Stimulated activated CD8-positive, alpha-beta memory T cell treated with anti-CD3 and anti-CD28 coated beads, Interleukin-4, amount 100 ng/mL, for 48 hours (primary cell): ENCODE measurements at places on chromosomes 1 and 21.
A peak's percentile ranks its signal among the peaks of the same experiment; 100 is the strongest.

GRCh38 chr1:23908453-23909341 is 4.5 kb downstream of the CNR2 start:
- DNase-seq = no peak

GRCh38 chr1:63935553-63935952 is 161.7 kb downstream of the ROR1 start:
- no peak for DNase-seq

- DNase-seq = no peak
Measured at GRCh38 chr1:183953031-183953430, 84.5 kb downstream of the COLGALT2 start.

GRCh38 chr1:64523413-64524337 is 53.7 kb downstream of the CACHD1 start:
- no peak for DNase-seq

- DNase-seq = no peak
Measured at GRCh38 chr1:20712215-20712577, 5.6 kb downstream of the KIF17 start.

DNA sequence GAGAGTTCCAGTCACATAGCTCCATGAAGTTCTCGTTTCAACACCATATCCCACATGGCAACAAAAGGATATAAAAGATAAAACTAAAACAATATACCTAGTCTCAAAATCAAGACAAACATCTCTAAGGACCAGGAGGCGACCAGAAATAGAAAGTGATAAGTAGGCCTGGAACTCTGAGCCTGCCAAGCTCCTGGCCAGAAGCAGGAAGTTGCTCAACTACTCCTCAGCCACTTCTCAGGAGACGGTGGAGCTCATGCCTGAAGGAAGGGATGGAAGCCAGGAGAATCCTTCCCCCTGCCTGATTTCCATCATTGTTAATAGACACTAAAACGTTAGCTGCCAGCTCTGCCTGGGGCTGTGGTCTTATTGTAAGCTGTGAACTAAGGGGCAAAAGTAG is 94.7 kb downstream of the DISP1 start:
- no peak for DNase-seq

DNA sequence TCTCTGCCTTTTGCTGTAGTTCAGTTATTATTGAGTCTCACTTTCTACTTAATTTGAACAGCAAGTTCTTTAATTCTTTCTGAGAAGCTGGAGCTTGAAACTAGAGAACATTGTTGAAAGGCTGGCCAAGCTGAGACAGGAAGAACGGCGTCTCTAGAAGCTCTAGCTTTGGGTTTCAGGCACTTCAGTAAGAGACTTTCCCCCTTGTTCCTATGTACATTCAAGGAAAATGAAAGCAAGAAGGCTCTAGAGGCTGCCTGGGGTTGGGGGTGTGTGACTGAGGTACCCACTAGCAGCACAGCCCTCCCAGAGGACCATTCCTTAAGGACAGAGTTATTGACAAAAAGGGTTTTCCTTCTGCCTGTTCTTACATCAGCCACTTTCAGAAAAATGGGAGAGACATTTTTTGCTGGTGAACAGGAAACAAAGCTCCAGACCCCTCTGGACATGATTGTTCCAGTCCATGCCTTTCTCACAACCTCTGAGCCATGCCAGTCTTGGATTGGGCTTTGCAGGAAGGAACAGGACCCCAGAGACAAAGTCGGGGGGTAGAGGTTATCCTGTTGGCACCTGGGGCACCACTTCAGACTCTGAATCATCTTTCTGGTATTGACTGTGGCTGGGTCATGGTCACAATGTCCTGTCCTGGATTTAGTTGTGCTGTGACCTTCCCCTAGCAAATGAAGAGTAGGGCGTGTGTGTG is 63.1 kb downstream of the LAMC2 start:
- no peak for DNase-seq

DNA sequence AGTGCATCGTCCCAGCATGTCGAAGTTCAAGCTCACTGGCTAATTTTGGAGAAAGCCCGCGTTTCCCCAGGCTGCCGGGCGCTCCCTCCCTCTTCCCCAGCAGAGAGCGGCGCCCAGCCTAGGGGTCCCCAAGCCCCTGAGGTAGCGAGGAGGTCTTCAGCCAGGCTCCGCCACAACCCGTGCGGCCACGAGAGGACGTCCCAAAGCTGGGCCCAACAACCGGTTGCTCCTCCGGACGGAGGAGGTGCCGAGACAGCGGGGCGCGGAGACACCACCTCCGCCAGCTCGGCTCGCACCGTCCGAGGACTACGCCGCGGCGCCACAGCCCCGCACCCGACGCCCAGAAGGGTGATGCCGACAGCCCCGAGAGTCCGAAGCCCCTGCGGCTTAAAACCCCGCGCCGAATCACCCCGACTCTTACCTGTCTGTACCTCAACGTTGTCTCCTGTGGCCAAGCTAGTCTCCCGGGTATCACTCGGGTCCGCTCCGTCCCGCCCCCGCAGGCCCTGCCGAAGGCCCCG is at the start of gene DENND2C:
DENND2C (minus strand) TSS at position 488 of the 521 bp plus-strand sequence. CDS start 44,065 bp downstream, outside the sequence.
- DNase-seq = no peak

DNA sequence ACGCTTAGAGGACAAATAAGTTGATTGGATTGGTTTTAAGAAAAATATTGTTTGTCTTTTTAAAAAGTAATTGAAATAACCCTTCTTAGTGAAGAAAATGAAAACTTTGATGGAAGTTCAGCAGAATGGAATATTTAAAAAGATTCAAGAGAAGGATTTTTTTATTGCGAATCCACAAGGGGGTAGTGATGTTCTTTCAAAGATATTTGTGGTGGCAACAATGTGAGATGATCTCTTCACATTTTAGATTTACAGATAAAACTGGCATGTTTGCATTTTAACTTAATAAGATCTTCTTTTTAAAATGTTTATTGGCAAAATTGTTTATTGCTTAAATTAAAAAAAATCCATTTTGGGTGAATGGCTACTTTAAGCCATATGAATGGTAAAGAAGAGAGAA is 8.9 kb downstream of the CAMTA1 start:
- no peak for DNase-seq

GRCh38 chr1:34907487-34908090 is 21.9 kb downstream of the DLGAP3 start:
- no peak for DNase-seq

DNA sequence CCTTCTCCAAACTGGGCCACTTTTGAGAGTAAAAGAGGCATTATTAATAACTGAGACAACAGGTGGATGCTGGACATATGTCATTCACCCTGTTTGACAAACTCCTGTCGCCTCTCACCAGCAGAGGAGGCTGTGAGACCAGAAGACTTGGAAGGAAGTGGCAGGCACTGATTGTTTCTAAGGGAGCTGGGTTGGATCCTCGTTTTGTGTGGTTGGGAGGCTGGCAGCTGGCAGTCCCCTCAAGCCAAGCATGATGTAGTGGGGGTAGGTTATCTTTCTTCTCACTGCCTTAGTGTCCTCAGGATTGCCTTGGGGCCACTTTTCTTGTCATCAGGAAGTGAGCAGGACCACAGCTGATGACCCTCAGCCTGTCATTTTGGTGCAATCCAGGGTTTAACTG is 86.5 kb upstream of the KCNJ15 start:
- no peak for DNase-seq

DNA sequence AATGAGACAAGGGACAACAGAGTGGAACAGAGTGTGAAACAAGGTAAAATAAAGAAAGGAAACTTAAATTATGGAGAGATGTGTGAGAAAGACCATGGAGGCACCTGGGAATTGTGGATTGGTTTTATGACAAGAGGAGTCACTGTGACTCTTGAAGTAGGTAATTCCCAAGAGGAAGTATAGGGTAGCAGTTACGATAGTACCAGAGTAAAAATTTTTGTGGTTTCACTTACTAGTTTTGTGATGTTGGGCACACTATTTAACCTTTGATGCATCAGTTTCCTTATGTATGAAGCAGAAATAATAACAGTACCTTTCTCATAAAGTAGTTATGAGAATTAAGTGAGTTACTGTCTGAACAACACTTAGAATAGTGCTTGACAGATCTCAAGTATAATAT is 267.9 kb upstream of the DPYD start:
- no peak for DNase-seq

DNA sequence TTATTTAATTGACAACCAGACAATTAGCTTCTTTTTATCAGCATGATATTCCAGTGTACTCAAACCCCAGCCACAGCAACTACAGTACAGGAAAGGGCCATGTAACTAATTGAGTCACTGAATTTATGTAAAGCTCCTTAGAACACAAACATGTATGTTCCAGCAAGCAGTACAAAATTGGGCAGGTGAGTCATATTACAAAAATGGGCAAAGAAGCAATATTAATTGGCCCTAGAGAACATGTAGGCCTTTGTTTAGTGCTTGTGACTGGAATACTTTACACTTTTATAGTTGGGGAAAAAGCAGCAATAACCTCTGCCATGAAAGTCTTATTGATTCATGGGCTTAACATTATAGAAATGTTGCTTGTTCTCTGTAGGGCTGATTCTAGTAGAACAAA is 31.8 kb downstream of the CLEC20A start:
- DNase-seq = no peak

GRCh38 chr1:71351438-71351837 is 270.6 kb upstream of the ZRANB2 start:
- DNase-seq = no peak

- DNase-seq = peak; percentile 84
Measured at GRCh38 chr1:9455487-9456234, 83.6 kb upstream of the SLC25A33 start.

GRCh38 chr1:208024406-208024805 is 113.5 kb upstream of the CD34 start:
- no peak for DNase-seq

GRCh38 chr1:179327679-179328078 is 34.1 kb downstream of the SOAT1 start:
- no peak for DNase-seq

- DNase-seq = no peak
Measured at GRCh38 chr1:8145545-8146202, 119.6 kb upstream of the ERRFI1 start.

GRCh38 chr1:31161571-31161970 is 78.1 kb downstream of the NKAIN1 start:
- DNase-seq = no peak

- DNase-seq = no peak
Measured at GRCh38 chr1:214678386-214678785, 75.4 kb downstream of the CENPF start.

GRCh38 chr1:21763236-21763635 is 19.7 kb downstream of the USP48 start:
- no peak for DNase-seq

- no peak for DNase-seq
Measured at GRCh38 chr1:77475641-77476040, 193.8 kb downstream of the AK5 start.

- DNase-seq = no peak
Measured at GRCh38 chr1:19405761-19406487, 79.4 kb downstream of the CAPZB start.

- no peak for DNase-seq
Measured at GRCh38 chr1:54927472-54928240, 40.7 kb upstream of the DHCR24 start.

DNA sequence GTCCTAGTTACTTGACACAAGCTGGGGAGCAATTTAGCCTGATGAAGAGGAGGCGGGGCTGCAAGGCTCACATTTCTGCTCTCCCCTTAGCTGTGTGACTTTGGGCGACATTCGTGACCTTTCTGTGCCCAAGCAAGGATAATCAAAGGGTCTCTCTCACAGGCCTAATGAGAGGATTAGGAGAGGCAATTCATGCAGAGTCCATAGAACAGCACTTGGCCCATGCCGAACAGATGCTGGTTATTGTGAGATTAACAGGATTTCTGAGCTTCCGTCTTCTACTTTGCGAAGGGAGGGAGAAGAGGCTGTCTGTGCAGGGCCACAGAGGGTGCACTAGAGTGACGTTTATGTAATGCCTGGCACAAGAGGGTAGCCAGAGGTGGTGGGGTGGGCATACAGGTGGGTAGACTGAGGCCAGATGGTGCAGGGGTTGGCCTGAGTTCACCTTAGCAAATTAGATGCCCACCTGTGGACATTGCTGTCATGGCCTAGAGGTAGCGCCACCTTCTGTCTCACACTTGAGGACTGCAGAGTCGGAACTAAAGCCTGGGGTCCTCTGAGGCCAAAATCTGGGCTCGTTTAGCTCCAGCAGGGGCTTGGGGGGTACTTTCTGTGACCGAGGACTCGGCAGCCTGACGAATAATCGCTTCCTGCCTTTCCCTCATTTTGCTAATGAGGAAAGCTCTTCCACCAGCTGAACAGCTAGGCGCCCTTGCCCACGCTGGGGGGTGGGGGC is 18.6 kb downstream of the ACTL8 start:
- DNase-seq = no peak

GRCh38 chr21:36698981-36699545 is at the start of gene SIM2:
SIM2 (plus strand) TSS chr21:36699115; CDS start chr21:36699747, 632 bp downstream.
- DNase-seq = no peak

DNA sequence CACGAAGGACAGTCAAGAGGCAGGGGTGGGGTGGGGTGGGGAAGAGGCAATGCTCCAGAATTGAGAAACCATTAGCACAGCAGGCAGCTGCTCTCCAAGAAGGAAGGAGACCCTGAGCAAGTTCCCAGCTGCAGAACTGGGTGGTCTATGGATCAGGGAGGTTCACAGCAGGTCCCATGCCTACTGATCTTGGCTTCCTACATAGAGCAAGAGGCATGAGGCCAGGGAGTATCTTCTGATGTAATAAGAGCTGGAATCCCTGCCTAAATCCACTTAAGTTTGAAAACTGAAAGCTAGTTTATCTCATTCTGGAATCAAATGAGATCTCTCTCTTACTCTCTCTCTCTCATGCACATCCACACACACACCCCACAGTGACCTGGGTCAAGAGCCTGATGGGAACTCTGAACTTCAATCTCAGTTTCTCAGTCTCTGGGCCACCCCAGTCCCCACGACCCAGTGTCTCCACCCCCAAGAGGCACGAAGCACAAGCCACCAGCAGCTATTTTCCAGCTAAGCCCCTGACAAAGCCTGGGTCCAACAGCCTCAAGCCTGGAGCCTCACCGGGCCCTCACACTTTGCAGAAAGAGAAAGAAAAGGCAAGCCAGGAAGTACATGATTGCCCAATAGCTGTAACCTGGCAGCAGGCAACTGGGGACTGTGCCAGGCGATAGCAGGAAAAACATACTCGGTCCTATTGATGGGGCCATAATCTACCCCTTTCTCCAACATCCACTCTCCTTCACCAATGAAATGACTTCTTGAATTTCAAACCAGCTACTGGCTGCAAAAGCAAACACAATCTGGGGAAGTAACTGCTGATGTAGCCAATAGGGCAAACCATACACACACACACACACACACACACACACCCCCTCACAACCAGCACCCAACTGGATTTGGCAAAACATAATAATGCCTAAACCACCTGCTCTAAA is 2.2 kb downstream of the NUAK2 start:
- DNase-seq = peak; percentile 49

GRCh38 chr1:110318046-110318445 is 21.1 kb upstream of the RBM15 start:
- no peak for DNase-seq
